ENCODE measurements at places on chromosomes 3 and 15. TPM values are rescaled to one million over a fixed set of nuclear protein-coding genes. Genes with fewer than 3 reads are reported as not detected.

- no peak for ATAC-seq
These were observed 305.9 kb upstream of the UMPS start for GRCh38 chr3:124424396-124424795.

GRCh38 chr3:53944028-53944427, 52.4 kb upstream of the SELENOK start:
- peak; percentile 33 for ATAC-seq

DNA sequence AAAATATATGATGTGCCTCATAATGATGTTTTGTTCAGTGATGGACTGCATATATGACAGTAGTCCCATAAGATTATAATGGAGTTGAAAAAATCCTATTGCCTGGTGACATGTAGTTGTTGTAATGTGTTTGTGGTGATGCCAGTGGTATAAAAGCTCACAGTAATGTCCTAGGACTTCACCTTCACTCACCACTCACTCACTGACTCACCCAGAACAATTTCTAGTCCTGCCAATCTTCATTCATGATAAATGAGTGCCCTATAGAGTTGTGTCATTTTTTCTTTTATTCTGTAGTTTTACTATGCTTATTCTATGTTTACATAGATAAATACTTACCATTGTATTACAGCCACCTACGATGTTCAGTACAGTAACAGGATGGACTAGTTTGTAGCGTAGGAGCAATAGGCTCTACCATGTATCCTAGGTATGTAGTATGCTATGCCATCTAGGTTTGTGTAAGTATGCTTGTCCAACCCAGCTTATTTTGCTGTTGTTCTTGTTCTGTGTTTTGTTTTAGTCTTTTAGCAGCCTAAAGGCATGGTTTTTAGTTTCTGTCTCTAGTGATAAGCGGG, 88.5 kb upstream of the LRRFIP2 start:
- no peak for ATAC-seq

GRCh38 chr3:114551770-114552526, 258.1 kb downstream of the TIGIT start:
- ATAC-seq, result no peak

FOXB1 gene
- 0.66 TPM for total RNA-seq

DNA sequence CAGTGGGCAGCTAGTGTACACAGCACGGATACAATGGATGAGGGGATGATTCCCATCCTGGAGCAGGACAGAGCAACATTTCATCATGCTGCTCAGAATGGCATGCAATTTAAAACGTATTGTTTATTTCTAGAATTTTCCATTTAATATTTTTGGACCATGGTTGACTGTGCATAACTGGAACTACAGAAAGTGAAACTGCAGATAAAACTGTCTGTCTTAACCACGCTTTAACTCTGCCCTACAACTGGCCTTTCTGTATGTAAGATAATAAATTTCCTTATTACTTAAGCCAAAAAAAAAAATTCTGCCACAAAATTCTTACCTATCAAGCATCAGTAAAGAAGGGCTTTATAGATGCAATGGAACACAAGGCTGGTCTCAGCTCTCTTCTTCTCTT, 33.4 kb downstream of the AP3S2 start:
- ATAC-seq, result no peak

DNA sequence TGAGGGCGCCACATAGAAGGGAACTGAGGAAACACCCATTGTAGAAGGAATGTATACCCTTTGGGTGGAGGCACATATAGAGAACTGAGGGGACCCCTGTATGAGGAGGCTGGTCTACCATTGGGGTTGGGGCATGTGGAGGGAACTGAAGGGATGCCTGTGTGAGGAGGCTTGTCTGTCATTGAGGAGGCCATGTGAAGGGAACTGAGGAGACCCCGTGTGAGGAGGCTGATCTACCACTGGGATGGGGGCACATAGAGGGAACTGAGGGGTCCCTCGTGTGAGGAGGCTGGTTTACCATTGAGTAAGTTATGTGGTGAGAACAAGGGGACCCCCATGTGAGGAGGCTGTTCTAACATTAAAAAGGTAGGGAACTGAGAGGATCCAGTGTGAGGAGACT, 156.1 kb downstream of the FBLN2 start:
- ATAC-seq, result no peak

LMAN1L gene
- 0.16 TPM for total RNA-seq

DNA sequence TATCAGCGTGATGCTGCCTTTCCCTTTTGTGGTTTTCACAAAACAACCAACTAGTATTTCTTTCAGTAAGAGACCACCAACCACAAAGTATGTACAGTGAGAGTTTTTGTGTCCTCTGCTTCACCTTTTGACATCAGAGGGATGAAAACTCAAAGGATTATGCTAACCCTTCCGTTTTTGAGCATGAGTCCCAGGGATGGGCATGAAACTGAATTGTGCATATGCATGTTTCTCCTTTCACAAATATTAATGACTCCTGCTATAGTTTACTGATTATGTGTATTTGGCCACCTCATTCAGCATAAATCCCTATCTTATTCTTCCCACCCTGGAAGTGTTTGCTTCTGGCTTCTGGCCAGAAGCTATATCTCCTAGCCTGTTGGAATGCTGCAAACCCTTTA, 59.2 kb downstream of the RSRC1 start:
- peak; percentile 99 for ATAC-seq

- no peak for ATAC-seq
These were observed 45.9 kb upstream of the ULK4 start for GRCh38 chr3:42007785-42008184.

GHSR gene
- not detected for total RNA-seq

- no peak for ATAC-seq
These were observed 121.8 kb downstream of the AGBL1 start for GRCh38 chr15:86201313-86202008.

- no peak for ATAC-seq
These were observed 193.6 kb downstream of the FAM43A start for GRCh38 chr3:194879126-194879877.

DNA sequence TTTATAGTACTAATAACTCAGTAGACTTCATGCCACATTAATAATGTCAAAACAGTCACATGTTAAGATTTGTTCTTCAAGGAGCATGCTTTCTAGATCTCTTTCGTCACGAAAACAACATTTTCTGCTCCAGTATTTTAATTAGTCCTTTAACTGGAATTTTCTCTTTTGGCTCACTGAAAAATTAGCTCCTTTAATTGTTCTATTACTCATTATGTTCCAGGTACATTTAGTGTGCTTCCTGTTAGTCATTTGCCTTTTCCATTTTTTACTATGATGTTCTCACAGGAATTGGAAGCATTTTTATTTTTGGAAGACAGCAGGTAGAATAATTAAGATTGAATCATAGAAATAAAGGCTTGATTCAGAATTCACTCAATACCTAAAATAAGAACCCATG, 111.2 kb downstream of the SLC9A9 start:
- no peak for ATAC-seq

GRCh38 chr3:117248153-117248552, 538.6 kb downstream of the TUSC7 start:
- ATAC-seq, result no peak

DNA sequence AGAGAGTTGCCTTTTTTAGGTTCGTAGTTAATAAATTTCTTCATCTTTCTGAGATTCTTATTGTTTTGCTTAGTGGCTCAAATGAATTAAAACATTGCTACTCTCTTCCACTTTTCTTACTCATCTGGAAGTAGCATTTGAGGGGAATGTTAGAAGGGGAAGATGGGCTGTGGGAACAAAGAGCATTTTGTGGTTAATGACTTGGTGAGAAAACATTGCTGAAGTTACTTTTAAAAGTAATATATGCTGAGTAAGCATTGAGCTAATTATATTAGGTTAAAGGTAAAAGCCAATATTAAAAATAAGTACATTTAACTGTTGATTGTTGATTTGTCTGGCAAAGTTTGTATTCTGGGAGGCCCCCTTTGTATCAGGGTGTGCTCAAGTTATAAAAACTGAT, 5.7 kb downstream of the MORF4L1 start:
- ATAC-seq, result no peak

ZNF80 gene
- 0.60 TPM for total RNA-seq

IL20RB gene
- 1.1 TPM for total RNA-seq

DNA sequence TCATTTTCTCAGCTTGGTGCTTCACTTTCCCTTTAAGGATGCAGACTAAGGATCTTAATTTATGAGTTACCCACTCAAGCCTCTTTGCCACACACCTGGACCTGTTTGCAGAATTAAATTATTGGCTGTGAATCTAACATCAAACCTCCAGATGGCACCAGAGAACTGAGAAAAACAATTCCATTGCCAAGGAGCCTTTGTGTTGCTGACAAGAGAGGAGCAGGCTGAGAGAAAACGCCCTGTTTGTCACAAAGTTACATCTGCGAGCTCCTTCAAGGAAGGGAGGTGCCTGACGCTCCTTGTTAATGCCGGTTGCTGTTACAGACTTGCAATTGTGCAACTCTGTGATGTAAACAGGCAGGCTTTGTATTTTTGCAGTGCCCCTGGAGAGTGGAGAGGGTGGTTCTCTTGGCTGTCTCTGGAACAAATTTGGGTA, 36.3 kb upstream of the TMC3 start:
- peak; percentile 76 for ATAC-seq

C2CD4A gene
- total RNA-seq, result 0.09 TPM

- no peak for ATAC-seq
These were observed 46.5 kb upstream of the CGNL1 start for GRCh38 chr15:57329582-57330367.

- ATAC-seq, result no peak
These were observed 43.3 kb downstream of the UBXN7 start for GRCh38 chr3:196388956-196389355.

IQCF5 gene
- total RNA-seq, result not detected

Data from motor neuron (in vitro differentiated cells).